ENCODE measurements at places on chromosomes 1 and 21. TPM values are rescaled to one million over a fixed set of nuclear protein-coding genes. Genes with fewer than 3 reads are reported as not detected.

Gene PLD5
- 0.44 TPM for total RNA-seq

Gene GIPC2
- total RNA-seq, result 3.6 TPM

Gene SELENON
- total RNA-seq, result 16.6 TPM

Gene SLFNL1
- total RNA-seq, result 0.16 TPM

DNA sequence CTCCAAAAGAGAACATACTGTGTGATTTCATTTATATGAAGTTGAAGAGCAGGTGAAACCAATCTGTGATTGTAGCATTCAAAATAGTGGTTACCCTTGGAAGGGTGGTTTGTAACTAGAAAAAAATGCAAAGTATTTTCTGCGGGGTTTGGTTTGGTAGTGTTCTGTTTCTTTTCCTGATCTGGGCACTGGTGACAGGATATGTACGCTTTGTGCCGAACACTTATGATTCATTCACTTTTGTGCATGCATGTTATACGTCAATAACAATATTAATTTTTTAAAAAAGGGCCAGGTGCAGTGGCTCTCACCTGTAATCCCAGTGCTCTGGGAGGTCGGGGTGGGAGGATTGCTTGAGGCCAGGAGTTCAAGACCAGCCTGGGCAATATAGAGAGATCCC lies 63.8 kb downstream of the CD34 start:
- DNase-seq, result no peak

GRCh38 chr1:5622412-5622811 lies 369.8 kb downstream of the NPHP4 start:
- no peak for DNase-seq

DNA sequence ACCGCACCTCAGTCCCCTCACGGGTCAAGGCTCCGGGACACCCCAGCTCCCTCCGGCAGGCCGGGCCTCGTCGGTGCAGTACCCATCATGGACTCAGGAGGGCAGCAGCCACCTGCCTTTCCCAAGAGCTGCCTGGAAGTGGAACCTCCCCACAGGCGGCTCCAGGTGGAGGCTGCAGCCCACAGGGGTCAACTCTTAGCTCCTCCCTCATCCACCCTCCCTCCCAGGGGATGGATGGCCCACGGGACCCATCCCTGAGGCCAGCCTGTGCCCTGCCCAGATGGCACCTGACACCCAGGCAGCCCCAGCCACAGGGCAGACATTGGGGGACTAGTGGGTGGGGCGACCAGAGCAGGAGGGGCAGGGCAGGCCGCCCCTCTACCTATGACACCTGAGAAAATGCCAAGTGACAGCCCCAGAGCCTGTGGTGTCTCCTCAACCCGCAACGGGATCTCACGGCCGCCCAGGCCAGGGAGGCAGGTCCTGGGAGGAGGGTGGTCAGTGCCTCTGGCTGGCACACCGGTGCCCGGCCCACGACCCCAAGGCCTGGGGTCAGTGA lies 1.2 kb upstream of the ARHGEF16 start:
- peak; percentile 70 for DNase-seq

GRCh38 chr1:11207898-11208611 lies 18.9 kb downstream of the ANGPTL7 start:
- peak; percentile 87 for DNase-seq

DNA sequence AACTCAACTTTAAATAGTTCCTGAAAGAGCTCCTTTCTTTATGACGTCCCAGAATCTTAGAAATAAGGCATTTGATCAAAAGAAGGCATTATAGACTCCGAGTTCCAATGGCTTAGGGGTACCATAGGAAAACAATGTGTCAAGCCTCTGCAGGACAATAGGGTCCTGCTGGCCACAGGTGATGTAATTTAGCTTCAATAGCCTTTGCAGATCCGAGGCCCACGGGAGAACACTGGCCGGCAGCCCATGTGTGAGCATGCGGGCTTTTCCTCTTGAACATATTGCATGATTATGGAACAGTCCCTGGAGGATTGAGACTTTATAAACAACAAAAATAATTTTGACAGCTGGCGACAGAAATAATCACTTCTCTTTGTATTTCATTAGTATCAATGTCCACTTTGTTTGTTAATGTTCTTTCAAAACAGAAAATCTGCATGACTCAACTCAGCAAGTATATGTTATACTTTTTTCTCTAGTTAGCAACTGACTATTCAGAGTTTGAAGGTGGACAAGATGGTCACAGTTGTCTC lies 49.0 kb upstream of the NR5A2 start:
- DNase-seq, result no peak

- DNase-seq, result no peak
These were observed 288.5 kb upstream of the SNX7 start for GRCh38 chr1:98373056-98373455.

GRCh38 chr1:206679738-206680211 lies 4.9 kb upstream of the MAPKAPK2 start:
- no peak for DNase-seq

DNA sequence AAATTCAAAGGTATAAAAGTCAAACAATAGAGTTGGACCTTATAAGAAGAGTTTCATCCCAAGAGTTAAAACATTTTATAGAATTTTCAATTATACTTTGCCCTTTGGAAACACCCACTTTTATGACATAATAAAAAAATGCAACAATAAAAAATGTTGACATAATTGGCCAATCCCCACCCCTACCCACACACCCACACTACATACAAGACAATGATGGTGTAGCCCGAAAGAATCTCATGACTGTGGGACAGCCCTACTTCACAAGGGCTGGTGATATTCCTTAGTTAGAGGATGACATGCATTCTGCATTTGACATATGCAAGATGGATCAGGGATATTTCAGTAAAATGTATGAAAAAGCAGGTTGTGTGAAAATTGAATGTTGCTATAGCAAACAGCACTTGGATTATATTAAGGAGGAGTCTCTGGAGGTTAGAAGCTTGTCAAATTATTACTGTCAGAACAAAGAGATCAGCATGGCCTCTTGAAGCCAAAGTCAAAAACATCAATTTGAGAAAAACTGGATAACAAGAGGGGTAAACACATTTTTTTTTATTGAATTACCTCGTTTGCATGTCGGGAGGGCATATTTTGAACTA lies 133.0 kb upstream of the SAMSN1 start:
- DNase-seq, result no peak

DNA sequence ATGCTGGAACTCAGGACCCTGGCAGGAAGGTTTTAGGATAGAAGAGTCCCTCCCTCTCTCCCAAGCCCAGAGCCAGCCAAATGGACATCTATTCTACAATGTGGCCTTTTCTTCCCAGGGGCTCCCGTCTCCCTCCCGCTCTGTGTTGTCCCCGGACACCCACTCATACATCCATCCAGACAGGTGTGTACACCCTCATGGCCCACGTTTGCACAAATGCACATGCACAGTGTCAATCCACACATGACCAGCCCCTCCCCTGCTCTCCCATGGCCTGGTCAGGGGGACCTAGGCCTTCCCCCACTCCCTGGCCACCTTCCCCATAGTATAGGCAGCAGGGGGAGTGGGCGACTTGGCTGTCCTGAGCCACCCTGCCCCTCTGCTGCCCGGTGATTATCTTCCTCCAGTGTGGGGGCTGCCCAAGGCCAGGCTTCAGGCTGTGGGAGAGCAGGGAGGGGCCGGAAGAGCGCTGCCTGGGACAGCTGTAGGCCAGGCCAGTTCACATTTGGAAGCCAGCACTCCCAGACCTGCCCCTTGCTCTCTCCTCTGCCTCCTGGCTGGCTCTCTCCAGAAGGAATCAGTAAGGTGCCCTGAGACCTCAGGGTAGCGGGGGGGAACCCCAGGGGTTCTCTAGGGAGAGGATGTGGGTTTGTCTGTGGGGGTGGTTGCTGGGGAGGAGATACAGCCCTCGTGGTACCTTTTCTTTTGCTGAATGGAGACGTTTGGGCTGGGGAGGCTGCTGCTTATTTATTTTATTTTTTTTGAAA lies 4.1 kb upstream of the PTPN7 start:
- no peak for DNase-seq

GRCh38 chr1:156414461-156415064 lies 45.6 kb downstream of the RHBG start:
- no peak for DNase-seq

DNA sequence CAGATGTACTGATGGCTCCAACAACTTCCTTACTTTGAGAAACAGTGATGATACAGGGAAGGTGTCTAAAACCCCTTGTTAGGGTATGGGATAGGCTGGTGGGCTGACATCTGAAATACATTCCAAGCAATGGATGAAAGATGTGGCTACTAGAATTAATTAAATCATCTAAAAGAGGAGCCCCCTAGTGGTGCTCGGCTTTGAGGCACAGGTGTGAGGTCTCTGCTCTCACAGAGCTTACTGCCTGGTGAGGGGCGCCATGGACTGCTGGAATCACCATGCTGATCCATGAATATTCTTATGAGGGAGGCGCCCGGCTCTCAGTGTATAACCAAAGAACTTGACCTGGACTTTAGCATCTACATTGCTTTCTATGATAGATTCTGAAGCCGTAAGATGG lies 48.5 kb downstream of the GNG4 start:
- no peak for DNase-seq

- no peak for DNase-seq
These were observed 1.0 kb upstream of the CDKN2C start for GRCh38 chr1:50968821-50969610.

GRCh38 chr21:25509862-25510261 lies 97.4 kb downstream of the MRPL39 start:
- no peak for DNase-seq

DNA sequence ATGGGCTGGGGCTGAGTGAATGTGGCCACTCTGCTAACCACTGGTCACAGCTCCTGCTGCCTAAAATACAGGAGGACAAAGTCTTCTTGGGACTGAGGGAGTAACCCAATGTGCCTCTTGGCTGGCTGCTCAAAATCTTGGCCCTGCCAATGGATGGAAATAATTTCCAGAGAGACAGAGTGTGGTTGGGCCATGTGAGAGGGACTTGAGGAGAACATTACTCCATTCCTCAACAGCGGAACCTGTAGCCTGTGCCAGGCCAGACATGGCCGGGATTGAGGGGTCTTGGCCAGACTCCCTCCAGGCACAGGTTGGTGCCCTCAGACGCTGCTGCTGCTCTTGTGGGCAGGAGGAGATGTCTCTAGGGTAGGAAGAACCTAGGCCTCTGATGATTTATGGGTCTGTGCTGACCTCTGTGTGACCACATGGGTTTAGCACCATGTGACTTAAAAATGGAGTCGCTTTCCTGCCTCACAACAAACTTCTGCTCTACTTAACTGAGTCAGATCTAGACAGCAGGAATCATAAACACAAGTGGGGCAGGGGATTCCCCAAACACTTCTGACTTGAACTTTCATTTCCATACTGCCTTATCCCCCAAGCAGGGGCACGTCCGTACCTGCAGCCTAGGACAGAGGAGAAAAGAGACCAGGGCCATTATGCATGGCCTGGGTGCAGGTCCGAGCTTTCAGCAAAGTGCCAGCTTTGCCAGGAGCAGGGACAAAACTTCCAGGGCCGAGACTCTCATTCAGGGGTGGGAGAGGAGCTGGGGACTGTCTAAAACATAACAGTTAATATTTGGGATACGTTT lies 79.2 kb downstream of the CD34 start:
- no peak for DNase-seq

DNA sequence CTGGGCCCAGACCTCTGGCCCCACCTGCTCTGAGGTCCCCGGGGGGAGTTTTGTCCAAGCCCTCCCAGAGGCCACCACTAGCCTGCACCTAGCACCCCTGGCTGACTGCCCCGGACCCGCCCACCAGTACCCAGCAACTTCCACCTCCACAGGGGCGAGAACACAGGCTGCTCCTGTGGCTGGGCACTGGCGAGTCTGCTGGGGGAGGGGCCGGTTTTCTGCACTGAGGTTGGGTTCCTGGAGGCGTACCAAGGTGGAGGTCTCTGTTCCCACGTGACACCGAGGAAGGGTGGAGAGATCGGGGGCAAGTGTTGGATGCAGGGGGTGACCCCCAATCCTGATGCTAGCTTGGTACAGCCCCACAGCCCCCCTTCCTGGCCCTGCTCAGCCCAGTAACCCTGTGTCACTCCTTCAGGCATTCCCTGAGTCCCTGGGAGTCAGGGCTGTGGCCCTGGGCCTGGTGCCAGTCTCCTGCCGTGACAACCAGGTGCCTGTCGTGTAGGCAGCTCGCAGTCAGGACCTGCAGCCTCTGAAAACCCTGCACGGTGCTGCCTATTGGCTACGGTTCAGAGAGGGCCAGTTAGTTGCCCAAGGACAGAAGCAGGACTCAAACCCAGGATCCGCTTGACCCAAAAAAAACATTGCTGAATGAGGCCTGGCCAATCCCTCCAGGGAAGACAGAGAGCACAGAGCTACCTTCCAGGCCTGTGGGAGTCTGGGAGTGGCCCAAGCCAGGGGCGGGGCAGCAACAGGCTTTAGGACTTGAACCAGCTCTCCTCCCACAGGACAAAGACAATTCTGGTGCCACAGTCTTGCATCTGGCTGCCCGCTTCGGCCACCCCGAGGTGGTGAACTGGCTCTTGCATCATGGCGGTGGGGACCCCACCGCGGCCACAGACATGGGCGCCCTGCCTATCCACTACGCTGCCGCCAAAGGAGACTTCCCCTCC lies 3.1 kb downstream of the ESPN start:
- peak; percentile 61 for DNase-seq

GRCh38 chr1:200488375-200489165 lies 78.7 kb upstream of the ZNF281 start:
- DNase-seq, result peak; percentile 41

GRCh38 chr1:3477241-3477995 lies 23.0 kb downstream of the ARHGEF16 start:
- no peak for DNase-seq

GRCh38 chr21:37338671-37339551 lies 27.7 kb upstream of the DYRK1A start:
- no peak for DNase-seq

GRCh38 chr1:58256041-58256440 lies 290.5 kb downstream of the OMA1 start:
- no peak for DNase-seq

GRCh38 chr1:45005761-45006160 lies 5.4 kb downstream of the HECTD3 start:
- peak; percentile 10 for DNase-seq

DNA sequence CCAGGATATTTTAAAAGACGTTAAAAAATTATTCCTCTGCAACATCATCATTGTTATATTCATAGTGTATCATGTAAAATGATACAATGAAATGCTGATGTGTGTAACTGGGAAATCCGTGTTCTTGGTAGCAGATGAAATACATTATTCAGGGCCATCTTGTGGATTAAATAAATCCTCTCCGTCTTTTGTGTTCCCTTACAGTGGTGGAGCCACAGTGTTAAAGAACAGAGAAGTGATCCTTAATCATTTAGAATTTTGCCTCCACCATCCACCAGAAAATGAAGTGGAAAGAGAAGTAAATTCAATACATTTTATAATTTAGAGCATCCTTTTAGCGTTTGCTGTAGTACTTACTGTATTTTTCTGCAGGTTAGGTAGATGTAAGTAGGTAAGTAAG lies 1.3 kb downstream of the DYRK3 start:
- no peak for DNase-seq

GRCh38 chr1:230828421-230828820 lies 39.9 kb downstream of the C1orf198 start:
- no peak for DNase-seq

Measured in breast epithelium (tissue), 4 donors.